B cell (primary cell): ENCODE measurements at places on chromosomes 12 and 14. TPM values are rescaled to one million over a fixed set of nuclear protein-coding genes. Genes with fewer than 3 reads are reported as not detected.

The SDR9C7 gene
- polyA plus RNA-seq = not detected in 2 replicates

The EML5 gene
- 1.7 and 2.6 TPM in 2 replicates for polyA plus RNA-seq

The PLCZ1 gene
- polyA plus RNA-seq = not detected in 2 replicates

The CCDC88C gene
- polyA plus RNA-seq = 94.3 and 98.7 TPM in 2 replicates

The APOLD1 gene
- polyA plus RNA-seq = 0.63 and 1.5 TPM in 2 replicates

The FOXJ2 gene
- 7.3 and 9.5 TPM in 2 replicates for polyA plus RNA-seq
